GM10248 (cell line): ENCODE measurements at places on chromosomes 7 and 10.

DNA sequence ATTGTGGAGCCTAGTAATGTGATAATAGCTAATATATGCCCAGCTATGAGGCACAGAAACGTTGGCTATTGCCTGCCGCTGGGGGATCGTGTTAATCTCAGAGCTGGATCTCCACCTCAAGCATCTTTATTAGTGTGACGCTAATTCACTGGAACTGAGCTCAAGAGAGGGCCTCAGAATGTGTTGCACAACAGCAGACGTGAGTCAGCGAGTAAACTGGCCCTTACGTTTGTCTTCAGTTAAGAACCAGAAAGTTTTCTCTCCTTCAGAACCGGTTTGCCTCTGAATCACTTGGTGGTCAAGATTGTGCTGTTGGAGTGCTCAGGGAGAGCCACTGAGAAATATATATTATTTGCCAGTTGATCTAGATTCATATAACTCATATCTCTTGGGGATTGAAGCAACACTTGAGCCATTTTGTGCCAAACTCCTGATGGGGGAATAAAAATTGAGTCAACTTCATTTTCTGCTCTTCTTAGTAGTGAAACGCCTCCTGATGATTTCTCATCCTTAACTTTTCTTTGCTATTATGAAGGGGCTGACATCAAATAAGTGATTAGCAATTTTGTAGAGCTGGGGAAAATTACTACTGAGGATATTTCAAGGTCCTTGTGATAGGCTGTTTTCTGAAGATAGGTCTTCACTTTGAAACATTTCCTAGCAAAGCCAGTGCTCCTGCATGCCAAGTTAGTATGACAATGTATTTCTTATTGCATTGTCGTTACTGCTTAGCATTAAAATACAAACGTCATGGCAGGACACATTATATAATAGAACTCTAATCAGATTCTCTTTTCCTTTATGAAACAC, 22.3 kb downstream of the BZW2 start:
- no peak for DNase-seq

GRCh38 chr7:116683786-116684185, 11.8 kb downstream of the MET start:
- peak; percentile 62 for DNase-seq

DNA sequence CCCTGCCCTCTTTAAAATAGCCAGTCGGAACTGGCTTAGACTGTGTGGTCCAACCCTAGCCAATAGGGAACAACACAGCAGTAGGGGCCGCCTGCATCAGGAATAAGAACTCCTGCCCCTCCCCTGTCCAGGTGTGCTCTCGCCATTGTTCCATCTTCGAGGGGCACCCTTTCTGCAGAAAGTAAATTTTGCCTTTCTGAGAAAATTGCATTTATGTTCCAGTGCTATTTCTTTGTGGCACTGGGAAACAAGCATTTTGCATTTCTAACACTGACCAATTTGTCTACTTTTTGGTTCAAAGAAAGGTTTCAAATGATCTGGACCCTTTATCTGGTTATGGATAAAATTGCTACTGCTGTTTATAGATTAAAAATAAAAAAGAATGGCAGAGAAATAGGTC, 90.2 kb upstream of the AGBL3 start:
- DNase-seq, result no peak

GRCh38 chr7:231030-231857, 38.9 kb downstream of the FAM20C start:
- no peak for DNase-seq

DNA sequence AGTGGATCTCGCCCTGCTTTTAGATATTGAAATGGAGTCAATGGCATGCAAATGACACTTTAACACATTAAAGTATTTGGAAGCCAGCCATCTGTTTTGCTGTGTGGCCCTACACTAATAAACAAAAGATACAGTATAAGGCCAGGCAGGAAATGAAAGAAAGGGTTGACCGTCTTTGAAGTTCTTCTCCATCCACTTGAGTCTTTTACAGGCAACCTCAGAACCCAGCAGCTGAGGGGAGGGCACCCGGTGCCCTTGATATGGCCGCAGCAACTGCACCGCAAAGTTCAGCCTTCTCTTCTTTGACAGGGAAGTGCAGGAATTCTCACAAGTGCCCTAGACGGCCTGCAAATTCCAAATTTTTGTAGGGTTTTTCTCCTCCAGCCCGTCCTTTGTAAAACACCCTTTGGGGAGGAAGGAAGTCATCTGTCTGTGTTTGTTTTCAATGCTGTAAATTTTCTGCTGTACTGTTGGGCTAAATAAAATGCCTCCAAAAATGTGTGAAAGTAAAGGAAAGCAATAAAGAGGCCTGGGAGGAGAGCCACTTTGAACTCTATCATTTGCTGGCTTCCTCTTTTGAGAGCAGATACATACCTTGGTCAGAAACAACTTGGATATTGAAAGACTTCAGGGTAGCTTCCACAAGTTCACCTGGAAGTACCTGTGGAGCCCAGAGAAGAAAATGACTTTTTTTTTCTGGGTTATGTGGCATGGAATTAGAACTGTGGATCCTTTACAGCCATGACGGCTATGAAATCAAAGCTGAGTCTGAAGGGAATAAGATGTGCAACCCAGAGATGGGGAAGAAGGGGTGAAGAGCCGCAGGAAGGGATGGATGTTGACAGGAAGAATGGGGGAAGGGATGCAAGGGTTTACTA, 3.6 kb downstream of the HOXA1 start:
- DNase-seq, result no peak

GRCh38 chr7:137209151-137209817, 134.2 kb downstream of the PTN start:
- no peak for DNase-seq

GRCh38 chr7:5500056-5500776, 76.6 kb upstream of the TNRC18 start:
- DNase-seq, result no peak

DNA sequence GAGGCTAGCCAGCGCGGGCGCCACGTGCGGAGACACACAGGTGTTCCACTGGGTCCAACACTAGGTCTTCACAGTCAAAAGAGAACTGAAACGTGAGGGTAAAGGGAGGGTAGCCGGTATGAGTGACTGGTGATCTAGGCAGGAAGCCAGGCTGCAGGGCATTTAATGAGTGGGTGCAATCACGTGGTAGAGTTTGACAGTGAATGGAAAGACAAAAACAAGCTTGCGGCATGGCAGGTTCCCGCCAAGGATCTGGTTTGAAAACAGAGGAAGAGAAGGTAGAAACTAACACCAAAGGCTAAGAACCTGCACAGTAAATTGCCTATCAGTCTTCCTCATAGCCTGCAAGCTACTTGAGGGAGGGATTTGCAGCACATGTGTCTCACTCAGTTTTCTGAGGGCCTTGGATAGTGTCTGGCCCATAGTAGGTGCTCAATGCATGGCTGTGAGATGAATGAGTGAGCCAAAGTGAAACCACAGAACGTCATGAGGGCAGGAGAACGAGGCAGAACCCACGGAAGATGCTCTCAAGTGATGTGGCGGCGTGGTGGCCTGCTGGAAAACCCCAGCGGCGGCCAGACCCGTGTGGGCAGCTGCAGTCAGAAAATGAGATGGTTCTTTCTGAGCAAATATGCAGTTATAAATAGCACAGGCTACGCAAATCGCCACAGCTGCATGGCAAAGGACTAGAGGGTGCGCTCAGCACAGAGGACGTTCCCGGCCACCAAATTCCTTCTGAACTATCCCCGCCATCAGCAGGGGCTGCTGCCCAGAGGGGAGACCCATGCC, 183.6 kb upstream of the NFE2L3 start:
- DNase-seq, result peak; percentile 64

GRCh38 chr10:22821501-22821900, 106.4 kb upstream of the ARMC3 start:
- no peak for DNase-seq

- DNase-seq, result peak; percentile 18
Observed at GRCh38 chr7:66099551-66100407, 14.9 kb upstream of the CRCP start.

DNA sequence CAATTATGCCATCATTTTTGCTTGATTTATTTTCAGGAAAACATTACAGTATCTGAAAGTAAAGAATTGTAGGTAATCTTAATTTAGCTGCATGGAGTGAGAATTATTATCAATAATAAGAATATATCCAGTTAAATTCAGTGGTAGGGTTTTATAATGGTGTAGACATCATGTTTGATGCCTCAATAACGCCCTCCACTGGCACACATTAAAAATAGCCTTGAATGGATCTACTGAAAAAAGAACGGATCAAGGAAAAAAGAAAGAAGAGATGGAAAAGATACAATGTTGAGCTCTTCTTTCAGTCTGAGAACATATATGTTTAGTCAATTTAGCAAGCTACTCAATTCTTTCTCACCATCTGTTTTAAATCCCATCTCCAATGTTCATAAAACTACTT, 319.2 kb downstream of the CDC14C start:
- DNase-seq, result no peak

DNA sequence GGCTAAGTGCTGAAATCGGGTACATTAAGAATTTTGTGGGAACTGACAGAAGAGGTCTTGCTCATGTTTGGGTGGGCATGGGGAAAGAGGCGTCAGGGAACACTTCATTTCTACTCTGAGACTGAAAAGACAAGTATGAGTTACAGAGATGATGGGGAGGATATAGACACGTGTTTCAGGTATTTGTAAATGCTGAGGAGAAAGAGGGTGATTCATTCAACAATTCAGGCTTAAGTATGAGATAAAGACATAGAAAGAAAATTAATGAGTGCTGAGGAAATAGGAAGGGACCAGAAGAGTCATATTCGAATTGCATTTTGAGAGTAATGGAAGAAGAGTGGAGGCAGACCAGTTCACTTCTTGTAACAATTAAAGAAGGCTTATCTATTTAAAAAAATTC, 143.6 kb downstream of the HBP1 start:
- DNase-seq, result no peak

DNA sequence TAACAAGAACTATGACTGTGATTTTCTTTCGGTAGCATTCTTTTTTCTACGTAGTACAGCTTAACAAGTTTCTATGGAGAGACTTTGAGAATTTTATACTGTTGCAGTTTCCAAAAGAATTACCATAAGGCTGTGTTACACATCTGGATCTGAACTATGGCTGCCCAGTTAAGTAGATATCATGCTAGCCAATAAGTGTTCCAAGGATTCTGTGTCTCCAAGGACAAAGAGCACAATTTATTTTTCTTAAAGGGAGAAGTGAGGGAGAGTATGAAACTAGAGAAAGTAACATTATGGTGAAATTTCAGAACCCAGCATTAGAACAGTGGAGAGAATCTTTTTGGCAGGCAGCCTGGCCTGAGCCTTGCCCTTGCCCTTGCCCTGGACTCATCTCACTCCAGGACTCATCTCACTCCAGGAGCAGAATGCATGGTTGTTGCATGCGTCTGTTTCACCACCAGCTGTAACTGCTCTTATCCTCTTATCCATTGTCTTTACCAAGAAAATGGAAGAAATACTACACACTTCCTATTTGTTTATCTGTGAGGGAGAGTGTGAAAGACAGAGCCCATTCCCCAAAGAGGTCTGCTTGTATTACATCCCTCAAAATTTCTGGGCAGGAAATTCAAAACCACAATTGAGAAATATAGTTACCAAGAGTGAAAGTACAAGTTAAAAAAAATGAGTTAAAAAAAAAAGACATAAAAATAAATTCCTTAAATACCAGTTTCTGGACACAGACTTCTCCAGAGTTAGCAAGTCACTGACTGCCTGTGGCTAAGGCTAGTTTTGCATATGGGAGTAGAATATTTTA, 1067.5 kb downstream of the NRG3 start:
- DNase-seq, result no peak

DNA sequence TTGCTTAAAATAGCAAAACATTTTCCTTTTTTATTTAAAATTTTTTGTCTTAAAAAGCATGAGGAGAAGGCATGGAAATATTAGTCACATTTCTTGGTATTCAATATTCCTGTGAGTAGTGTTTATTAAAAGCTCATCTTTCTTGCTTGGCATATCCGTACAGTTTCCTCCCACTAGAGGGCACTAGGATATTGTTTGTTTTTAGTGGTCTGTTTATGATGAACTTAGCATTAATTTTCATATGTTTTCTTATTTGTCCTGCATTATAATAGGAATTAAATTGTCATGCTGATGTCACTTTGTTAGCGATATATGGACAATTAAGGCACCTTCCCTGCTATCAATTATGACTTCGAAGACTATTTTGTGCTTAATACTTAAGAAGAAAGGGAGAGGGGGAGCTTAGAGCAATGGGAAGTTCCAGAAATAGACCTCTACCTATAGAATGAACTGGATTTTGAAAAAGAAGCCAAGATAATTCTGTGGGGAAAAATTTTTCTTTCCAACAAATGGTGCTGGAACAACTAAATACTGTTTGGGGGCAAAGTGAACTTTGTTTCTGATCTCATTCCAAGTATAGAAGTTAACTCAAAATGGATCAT, 91.0 kb upstream of the STRIP2 start:
- peak; percentile 44 for DNase-seq

DNA sequence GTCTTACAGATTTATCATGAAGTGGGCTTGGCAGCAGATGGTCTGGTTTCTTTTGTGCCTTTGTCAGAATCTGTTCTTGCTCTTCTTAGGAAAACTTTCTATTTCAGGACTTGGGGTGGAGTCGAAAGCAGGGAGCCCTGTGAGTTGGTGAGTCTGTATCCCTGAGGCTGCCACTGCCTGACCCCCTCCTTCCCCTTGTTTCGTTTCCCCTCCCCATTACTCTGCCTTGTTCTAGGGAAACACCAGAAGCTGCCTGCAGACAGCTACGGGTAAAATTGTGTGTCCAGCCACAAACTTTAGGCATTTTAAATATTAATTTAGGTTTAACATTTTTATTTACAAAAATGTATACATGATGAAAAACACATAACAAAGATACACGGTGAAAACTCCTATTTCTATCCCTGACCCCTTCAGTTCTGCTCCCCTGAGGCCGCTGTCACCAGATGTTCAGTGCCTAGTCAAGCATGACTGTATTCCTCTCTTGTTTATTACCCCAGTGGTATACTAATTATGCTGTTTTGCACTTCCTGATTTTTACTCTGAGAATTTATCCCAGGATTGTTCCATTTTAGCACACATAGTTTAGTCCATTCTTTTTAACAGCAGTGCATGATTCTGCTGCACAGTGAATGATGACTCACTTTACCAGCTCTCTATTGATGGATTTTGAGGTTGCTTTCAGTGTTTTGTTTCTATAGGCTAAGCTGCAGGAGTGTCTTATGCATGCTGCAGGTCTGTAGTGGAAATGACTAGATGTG, 9.1 kb downstream of the TSPAN14 start:
- no peak for DNase-seq

- DNase-seq, result no peak
Observed at GRCh38 chr7:81690688-81691087, 79.2 kb downstream of the HGF start.

DNA sequence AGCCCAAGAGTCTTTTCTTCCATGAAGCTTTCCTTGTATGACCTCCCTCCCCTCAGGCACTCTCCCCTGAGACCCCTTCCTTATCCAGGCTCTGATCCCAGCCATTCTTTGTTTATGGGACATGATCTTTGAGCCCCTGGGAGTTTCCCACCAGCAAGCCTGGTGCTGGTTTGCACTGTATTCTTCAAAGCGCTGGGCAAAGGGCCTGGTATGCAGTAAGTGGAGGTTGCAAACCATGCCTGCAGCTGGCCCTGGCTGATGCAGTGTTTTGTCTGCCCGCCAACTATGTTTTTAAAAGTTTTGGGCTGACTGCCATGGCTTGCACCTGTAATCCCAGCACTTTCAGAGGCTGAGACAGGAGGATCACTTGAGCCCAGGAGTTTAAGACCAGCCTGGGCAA, 6.8 kb upstream of the NODAL start:
- no peak for DNase-seq

- DNase-seq, result peak; percentile 26
Observed at GRCh38 chr7:134900166-134900982, 85.9 kb upstream of the AGBL3 start.
